ENCODE measurements at places on chromosomes 1 and 21.

DNA sequence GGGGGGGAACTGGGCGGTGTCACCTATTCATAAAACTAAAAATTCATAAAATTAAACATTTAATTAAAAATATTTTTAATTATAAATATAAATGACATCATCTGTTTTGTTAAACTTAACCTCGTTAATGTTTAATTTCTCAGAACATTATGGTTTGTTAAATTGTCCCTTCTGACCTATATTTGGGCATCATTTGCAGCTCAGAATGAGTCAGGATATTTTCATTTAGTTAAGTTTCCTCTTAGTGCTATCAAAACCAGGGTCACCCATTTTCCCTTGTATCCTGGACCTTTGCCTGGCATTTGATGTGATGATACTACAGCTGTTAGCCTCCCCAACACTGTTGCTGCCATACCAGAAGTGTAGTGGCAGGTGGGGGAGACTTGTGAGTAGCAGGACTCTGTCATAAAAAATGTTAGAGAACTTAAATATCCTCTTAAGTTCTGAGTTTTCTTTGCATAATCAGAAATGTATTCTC, 30.3 kb downstream of the TSNAX start:
- no peak for DNase-seq

GRCh38 chr1:41775956-41776585, 142.7 kb downstream of the HIVEP3 start:
- DNase-seq, result no peak

GRCh38 chr1:24216276-24217074, 29.4 kb upstream of the IFNLR1 start:
- no peak for DNase-seq

DNA sequence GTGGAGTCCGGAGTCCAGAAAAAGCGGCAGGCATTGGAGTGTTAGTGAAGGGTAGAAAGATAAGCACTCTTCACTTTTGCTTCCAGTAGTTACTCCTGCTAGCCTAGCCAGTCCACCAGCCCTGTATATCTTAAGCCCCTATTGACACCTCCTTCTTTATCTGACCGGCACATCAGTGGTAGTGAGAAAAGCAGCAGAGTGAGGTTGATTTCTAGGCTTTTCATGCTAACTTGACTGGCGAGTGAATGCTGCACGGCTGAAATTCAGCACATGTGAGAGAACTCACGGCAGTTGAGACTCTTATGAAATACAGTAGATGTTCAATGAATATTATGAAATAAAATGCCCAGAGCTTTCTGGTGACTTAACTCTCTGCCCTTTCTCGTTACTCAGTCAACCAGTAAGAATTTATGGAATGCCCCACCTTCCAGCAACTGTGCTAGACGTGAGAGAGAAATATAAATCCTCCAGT, 128.2 kb downstream of the CACHD1 start:
- no peak for DNase-seq

DNA sequence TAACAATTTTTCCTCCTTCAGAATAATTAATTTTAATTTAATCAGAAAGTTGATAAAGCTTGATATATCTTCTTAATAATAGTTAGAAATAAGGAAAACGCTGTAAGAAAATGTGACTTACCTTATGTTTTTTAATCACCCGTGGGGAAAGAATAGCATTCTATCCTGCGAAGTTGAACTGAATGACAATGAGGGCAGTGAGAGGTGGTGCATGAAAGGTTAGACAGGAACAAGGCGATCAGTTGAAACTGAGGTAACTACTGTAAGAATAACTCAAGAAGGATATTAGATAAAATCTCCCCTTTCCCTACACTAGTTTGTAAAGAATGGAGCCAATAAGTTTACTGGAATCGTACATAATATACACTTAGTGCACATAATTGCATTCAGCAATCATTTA, 655.0 kb upstream of the NCAM2 start:
- DNase-seq, result no peak

DNA sequence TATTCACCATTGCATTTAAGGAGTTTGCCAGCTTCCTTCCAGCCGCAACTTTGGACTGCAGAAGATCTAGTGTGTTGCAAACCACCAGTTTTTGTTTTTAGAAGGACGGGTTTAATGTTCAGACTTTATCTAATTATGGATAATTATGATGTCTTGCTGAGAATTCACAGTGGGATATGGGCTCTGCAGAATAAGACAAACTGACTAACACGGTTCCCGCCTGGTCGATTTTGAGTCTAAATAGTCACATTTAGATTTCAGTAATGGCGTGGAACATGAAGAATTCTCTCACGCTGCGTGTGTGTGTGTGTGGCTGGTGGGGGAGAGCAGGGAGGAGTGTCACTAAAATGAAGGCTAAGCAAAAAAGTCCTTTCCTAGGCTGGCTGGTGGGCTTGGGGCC, 48.5 kb upstream of the DMRTB1 start:
- no peak for DNase-seq

DNA sequence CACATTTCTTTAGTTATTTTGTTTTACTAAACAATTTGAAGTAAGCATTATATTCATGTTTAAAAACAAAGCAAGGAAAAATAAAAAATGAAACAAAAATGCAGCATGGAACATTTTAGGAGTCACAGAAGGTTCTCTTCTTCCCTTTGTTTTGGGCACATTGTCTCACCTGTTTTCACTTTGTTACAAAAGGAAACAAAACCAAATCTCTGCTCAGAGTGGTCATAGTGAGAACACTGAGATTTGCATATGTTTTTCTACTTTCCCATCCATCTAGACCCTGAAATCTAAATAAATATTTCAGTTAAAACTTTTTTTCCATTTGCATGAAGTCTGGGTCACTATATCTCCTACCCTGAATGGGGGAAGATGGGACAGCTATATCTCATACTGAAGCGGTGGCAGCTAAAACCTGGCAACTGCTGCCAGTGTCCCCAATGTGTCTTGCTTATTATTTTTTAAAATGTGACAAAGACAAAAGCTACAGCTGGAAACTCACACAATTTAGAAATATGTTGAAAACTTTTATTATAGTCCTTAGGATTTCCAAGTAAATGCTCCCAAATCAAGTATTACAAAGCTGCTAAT, 3.5 kb downstream of the EXOC8 start:
- no peak for DNase-seq

DNA sequence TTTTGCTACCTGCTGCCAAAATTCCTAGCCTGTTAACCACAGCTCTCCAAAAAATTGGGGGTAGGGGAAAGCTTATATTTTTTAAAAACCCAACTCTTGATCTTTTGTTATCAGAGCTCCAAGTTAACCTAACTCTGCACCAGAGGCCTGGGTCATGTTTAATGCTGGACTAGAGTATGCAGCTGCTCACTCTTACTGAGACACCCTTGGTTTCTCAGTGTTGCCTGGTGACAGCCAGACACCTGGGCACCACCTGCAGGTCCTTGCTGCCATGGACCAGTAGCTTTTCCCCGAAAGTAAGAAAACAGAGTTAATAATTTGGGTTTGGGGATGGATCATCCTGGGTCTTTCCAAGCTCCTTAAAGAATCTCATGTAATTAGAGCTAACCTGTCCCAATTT, 30.1 kb downstream of the KCNJ6 start:
- DNase-seq, result no peak

DNA sequence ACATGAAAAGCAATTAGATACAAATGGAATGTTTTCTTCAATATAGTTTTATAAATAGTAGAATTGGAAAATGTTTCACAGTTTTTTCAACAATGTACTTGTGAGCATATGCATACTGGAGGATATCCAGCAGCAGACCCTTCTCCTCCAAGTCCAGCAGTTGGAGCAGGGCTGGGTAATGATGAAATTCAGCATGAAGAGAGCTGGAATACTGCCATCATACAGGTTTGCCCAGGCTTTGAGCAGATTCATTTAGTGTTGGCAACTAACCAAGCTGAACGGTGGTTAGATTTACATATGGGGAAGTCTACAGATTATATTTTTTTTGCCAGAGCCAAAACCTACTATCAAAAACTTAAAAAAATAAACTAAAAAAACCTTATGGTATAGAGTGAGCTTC, 38.3 kb downstream of the WDR3 start:
- DNase-seq, result no peak

DNA sequence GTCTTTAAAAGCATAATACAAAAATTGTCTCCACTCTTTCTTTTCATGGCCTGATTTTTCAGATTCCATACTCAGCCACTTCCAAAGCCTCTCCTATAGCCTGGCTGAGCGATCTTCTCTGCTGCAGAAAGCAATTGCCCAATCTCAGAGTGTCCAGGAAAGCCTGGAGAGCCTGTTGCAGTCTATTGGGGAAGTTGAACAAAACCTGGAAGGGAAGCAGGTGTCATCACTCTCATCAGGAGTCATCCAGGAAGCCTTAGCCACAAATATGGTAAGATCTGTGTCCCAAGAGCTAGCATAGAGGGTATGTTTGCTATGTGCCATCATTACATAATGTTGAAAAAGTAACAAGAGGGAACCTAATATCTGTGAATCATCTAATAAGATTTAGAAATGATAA, 130.7 kb upstream of the BMP8A start:
- DNase-seq, result no peak

- no peak for DNase-seq
These were observed 23.6 kb downstream of the SYF2 start for GRCh38 chr1:25208561-25209222.

DNA sequence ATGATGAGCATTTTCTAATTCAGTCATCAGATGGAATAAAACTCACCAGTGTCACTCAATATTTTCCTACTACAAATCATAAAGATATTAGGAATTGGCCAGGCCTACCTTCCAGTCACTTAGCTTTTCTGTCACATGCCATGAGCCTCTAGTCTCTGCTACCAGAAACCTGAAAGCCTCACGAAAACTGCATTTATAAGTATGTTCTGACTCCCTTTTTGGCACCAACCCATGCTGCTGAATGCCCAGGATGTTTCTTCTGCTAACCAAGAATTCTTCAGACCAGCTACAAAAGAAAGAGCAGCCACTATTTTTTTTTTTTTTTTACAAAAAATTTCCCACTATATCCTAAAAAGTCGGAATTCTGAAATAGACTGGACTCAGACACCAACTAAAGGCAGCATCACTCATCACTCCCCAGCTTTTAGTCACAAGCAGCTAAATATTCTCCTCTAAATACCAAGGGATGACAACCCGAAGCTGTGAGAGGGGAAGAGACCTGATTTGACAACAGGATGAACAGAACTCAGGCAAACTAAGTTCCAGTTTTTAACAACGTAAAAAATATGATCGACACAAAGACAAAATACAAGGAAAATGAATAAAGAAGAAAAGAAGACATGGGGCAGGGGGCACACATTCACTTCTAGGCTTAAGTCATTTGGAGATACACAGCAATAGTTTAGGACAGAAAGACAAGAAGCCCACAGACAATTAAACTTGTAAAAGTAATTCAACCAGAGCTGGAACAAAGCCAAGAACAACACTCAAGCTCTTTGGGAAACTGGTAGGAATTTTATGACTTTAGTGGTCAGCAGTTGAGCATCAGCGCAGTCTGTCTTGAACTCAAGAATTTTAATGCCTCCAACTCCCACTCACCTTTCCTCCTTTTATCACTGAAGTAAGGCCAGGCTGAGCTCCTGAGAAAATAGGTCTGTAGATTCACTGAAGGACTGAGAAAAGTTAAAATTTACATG, 1.7 kb downstream of the DCAF8 start:
- DNase-seq, result no peak

DNA sequence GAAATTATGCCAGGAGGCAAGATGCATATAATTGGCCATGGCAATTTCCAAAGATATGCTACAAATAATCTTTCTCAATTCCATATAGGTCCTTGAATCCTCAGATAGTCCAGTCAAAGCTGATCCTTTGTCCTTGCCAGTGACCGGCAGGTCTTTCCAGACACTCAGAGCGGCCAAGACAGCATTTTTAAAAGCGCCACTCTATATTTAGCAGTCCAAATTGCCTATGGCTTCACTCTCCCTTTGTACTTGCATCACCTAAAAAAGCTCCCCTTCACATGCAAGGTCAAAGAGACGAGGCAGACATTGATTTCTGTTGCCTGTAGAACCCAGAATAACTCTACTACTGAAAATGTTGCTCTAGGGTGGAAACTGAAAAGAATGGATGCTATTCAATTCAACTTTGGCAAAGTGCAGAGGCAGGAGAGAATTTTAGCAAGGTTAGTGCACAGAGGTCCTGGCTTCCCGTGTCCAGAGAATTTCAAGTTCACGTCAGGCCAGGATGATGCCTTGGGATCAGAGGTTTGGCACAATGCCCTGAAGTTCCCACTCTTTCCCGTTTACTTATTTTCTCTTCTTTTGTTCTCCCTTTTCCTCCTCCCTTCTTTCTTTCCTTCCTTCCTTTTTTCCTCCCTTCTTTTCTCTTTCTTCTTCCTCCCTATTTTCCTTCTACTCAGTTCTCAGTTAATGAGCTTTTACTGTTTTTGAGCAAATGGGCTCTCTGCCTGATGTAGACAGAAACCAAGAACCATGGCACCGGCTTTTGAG, 108.5 kb downstream of the KCNK1 start:
- no peak for DNase-seq

DNA sequence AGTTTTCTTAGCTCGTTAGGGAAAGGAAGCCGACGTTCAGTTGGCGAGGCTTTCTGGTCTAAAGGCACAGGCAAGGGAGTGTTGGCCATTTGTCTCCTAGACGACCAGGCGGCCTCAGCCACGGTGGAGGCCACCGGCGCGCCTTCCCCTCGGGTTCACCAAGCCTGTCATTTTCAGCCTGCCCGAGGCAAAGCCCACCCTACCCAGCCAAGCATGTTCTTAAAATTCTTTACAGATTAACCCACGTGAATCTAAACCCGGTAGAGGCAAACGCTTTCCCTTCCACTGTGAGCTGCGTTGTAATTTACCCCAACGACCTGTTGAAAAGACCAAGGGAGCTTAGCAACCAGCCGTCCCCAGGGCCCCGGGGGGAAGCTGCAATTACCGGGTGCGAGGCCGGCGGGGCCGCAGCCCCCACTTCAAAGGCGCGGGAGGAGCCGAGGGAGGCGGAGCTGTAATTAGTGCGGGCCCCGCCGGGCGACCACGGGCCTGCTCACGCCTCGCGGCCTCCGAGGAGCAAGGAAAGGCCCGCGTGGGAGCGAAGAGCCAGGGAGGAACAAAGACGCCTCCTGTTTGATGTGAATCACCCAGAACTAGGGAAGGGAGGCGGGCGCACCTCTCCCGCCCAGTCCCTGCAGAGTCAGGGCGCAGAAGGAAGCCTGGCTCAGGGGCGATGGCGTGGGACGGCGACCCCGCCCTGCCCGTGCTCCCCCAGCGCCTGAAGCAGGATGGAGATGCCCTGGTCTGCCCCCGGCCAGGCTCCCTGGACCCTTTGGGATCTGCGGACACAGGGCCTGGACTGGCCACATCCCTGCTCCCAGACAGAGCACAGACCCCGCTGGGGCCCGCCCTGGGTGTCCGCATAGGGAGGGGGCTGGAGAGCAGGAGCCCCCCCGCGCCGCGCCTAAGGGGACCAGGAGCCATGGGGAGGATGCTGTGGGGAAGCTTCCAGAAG, 12.1 kb upstream of the TSPEAR start:
- DNase-seq, result no peak

- DNase-seq, result no peak
These were observed 2.4 kb downstream of the FNBP1L start for GRCh38 chr1:93450321-93450720.

DNA sequence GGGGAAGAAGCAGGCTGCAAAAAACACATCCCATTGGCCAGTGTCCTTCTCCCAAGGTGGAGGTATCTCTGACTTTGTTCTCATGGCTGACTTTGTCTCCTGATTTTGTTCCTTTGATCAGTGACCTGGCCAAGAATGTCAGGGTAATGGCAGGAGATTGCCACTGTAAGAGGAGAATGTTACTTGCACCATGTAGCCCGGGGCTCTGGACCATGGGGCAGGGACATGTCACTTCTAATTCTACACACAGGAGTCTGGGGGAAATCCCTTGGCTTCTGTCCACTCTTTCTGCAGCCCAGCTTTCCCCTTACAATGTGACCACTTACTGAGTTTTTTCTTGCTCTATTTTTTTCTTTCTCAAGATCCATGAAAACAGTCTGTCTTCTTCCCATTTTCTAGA, 87.7 kb upstream of the LRRN2 start:
- DNase-seq, result no peak
